ENCODE measurements at places on chromosomes 13 and 19.

GRCh38 chr19:4539693-4540581, at the start of gene LRG1:
TSS of gene LRG1 (minus strand) at chr19:4540036. CDS start at chr19:4540013, 23 bp downstream.
- no peak for DNase-seq

GRCh38 chr19:1942078-1942933, 1.3 kb downstream of the CSNK1G2 start:
- peak; percentile 50 for DNase-seq

DNA sequence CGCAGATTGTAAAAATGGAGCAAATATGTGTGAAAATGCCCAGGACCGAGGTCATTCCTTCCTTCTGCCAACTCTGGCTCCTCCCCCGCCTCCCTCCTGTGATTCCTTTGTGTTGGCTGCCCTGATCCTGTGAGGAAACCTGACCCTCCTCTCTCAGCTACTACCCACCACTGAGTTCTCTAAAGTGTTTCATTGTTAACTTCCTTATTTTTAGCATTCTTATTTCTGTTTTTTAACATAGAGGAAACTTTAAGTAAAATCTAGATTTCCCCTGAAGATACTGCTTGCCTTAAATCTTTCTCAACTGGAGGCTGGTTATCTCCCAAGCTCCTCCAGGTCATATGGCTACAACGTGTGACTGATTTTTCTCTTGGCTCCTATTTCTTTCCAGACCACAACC, 21.7 kb upstream of the FBXL3 start:
- DNase-seq = no peak

GRCh38 chr19:18128044-18128443, 24.9 kb upstream of the PIK3R2 start:
- DNase-seq = no peak

- no peak for DNase-seq
Measured at GRCh38 chr13:43433691-43434141, 353.1 kb downstream of the ENOX1 start.

GRCh38 chr19:1752757-1753728, at the start of gene ONECUT3:
TSS of gene ONECUT3 (plus strand) at chr19:1753506. CDS start at chr19:1753663, 157 bp downstream.
- no peak for DNase-seq

DNA sequence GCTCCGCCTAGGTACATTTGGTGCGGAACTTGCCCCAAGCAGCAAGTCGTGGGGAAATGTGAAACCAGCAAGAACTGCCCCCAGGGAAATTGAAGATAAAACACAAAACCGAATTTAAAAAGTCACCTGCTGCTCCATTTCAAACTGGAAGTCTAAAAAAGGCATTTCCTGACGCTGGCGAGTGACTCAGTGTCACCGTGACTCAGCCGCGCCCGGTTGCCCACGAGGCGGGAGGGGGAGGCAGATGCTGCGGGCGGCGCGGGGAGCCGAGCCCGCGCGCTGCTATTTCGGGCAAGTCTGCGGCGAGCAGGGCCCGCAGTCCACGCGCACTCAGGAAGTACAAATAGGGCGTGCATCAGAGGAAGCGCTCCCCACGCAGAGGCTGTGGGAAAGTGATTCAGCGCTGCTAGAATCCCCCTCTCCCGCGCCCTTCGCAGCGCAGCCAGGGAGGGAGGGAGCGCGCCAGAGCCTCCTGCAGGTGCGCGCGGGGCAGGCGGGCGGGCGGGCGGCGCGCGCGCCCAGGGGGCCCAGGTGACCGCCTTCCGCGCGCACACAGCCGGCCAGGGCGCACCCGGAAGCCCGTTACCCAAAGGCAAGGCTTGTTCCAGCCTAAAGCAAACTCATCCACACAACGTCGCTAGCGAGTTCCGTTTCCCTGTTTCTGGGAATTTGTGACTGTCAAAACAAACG, 168.8 kb downstream of the COL4A1 start:
- DNase-seq = peak; percentile 33

- no peak for DNase-seq
Measured at GRCh38 chr13:24858953-24859352, 95.0 kb downstream of the RNF17 start.

DNA sequence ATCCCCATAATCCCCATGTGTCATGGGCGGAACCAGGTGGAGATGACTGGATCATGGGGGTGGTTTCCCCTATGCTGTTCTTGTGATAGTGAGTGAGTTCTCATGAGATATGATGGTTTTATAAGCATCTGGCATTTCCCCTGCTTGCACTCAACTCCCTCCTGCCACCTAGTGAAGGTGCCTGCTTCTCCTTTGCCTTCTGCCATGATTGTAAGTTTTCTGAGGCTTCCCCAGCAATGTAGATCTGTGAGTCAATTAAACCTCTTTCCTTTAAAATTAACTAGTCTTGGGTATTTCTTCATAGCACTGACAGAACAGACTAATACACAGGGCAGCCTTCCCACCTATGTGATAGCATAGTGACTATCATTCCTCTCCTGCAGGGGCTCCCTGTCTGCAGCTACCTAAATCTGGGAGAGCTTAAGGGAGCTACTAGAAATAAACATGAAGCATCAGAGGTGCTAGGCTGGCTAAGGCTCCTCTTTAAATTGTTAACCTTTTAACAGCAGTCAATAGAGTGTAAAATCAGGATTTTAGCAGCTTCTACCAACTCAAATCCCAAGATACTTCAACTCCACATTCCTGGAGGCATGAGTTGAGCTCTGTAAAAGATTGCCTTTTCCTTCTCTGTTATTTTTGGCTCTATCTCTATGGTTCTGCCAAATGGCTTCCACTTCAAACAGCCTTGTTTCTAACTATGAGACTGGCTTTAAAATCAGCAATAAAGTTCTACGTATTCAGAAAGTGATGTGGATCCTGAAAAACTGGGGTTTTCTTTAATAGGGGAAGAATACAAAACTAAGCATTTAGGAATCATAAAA, 112.3 kb downstream of the VWA8 start:
- no peak for DNase-seq

DNA sequence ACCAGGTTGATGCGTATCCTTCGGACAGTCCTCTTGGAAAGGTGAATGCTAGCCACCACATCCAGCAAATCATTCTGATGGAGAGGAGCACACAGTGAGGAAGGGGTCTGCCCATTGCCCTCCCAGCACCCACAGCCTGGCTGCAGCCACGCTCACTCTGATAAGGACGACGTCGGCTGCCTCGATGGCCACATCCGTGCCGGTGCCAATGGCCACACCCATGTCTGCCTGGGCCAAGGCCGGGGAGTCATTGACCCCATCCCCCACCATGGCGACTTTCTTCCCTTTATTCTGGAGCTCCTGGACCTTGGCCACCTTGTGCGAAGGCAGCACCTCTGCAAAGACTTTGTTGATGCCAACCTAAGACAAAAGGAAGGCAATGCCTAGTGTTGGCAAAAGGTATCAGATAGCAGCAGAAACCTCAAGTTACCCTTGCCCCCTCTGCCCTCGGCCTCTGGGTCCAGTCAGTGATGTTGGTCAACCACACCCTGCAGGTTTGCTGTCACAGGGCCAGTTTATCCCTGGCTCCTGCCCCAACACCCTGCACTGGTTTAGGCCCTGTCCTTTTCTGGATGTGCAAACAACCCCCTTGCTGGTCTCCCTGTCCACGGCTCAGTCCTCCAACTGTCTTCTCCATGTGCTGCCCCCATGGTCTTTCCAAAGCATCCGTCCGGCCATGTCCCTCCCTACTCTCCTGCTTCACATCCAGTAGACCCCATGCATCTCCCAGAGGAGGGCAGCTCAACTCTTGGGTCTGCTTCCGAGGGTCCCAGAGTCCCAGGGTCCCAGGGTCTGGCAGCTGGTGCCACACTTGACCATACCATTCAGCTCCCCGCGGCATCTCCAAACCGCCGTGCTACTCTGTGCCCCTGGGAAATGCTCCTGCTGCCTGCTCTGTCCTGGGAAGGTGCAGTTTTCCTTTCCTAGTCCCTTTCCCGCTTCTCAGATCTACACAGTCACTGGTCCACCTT, 73.6 kb downstream of the ATP7B start:
- DNase-seq = no peak

DNA sequence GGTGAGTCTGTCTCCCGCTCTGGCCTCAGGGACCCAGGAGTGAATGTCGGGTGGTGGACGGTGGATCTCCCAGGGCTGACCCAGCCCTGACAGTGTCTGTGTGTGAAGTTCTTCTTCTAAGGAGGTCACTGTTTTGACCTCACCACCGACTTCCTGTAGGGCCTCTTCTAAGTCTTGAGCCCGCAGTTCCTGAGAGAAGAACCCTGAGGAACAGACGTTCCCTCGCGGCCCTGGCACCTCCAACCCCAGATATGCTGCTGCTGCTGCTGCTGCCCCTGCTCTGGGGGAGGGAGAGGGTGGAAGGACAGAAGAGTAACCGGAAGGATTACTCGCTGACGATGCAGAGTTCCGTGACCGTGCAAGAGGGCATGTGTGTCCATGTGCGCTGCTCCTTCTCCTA, at the start of gene SIGLEC7:
TSS of gene SIGLEC7 (plus strand) at position 183 of the 400 bp plus-strand sequence. CDS start at position 252, 69 bp downstream.
- no peak for DNase-seq

GRCh38 chr19:2476451-2477140, 669 bp downstream of the GADD45B start:
- peak; percentile 40 for DNase-seq

DNA sequence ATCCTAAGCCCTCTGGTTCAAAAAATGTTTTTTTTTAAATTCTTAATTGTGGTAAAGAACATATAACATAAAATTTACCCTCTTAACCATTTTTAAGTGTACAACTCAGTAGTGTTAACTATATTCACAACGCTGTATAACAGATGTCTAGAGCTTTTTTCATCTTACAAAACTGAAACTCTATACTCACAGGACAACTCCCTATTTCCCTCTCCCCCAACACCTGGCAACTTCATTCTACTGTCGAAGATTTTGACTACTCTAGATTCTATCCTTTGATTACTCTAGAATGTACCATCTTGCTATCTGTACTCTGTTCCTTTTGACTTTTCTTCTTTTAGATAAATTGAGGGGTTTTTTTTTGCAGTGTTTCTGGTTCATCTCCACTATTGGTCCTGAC, 200.4 kb downstream of the KLF12 start:
- no peak for DNase-seq

GRCh38 chr13:112917737-112918136, 51.3 kb upstream of the MCF2L start:
- no peak for DNase-seq

GRCh38 chr13:112752711-112753541, 63.1 kb downstream of the ATP11A start:
- DNase-seq = no peak

GRCh38 chr13:27283906-27284493, 13.4 kb downstream of the RASL11A start:
- no peak for DNase-seq

DNA sequence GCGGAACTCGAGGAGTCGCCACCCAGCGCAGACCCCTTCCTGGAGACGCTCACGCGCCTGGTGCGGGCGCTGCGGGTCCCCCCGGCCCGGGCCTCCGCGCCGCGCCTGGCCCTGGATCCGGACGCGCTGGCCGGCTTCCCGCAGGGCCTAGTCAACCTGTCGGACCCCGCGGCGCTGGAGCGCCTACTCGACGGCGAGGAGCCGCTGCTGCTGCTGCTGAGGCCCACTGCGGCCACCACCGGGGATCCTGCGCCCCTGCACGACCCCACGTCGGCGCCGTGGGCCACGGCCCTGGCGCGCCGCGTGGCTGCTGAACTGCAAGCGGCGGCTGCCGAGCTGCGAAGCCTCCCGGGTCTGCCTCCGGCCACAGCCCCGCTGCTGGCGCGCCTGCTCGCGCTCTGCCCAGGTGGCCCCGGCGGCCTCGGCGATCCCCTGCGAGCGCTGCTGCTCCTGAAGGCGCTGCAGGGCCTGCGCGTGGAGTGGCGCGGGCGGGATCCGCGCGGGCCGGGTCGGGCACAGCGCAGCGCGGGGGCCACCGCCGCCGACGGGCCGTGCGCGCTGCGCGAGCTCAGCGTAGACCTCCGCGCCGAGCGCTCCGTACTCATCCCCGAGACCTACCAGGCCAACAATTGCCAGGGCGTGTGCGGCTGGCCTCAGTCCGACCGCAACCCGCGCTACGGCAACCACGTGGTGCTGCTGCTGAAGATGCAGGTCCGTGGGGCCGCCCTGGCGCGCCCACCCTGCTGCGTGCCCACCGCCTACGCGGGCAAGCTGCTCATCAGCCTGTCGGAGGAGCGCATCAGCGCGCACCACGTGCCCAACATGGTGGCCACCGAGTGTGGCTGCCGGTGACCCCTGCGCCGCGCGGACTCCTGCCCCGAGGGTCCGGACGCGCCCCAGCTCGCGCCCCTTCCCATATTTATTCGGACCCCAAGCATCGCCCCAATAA, 2.3 kb downstream of the AMH start:
- no peak for DNase-seq

DNA sequence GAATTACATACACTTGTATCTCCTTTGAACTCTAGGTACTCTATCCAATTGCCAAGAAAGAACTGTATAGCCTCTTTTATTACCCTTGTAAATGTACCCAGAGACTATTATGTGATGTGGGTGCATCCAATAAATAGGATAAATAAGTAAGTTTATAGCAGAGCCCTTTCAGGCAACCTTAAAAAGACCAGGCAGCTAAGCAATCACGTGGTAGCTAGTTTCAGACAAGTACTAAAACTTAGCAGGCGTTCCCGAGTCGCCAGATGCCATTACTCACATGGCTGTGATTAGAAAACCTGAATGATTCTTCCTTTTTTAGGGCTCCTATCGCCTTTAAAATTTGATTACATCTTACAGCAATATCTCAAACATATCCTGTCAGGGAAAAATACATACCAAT, 1303.0 kb downstream of the EFNB2 start:
- no peak for DNase-seq

DNA sequence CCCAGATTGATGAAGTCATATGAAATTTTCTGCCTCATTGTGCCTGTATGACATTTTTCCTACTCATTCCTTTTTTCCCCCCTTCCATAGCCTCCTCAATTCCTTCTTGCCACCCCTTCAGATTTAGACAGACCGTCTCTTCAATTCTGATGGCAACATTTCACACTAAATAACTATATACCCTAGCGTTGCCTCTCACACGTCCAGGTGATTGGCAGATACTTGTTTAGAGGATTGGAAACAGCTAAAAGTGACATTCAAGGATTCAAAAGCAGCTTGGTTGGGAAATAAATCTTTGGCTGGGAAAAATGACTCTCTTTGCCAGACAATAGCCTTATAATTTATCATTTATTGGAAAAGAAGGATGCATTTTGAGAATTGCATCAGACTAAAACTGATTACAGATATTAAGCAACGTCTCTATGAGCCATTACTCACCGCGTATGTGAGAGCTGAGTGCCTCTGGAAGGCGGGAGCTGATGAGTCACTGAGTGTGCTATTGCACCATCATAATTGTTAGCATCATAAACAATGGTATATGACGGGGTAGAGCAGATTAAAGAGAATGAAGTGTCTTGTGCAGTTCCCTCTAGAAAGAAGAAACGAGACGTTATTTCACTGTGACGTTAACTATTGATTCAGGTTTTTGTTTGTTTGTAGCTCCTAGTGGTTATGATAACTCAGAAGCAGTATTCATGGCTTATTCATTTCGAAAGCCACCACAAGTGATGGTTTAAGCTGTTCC, 61.1 kb upstream of the FAM216B start:
- DNase-seq = no peak

- no peak for DNase-seq
Measured at GRCh38 chr13:88459331-88459730, 788.2 kb downstream of the SLITRK5 start.

Data from stimulated activated CD4-positive, alpha-beta T cell treated with anti-CD3 and anti-CD28 coated beads, TNF-alpha, amount 100 ng/mL, for 1 hour (primary cell).